Panc1 (cell line): ENCODE measurements at places on chromosomes 6 and 20. TPM values are rescaled to one million over a fixed set of nuclear protein-coding genes. Genes with fewer than 3 reads are reported as not detected.

- DNase-seq = no peak
These were observed 188.7 kb downstream of the CDC5L start for GRCh38 chr6:44576132-44576631.

DNA sequence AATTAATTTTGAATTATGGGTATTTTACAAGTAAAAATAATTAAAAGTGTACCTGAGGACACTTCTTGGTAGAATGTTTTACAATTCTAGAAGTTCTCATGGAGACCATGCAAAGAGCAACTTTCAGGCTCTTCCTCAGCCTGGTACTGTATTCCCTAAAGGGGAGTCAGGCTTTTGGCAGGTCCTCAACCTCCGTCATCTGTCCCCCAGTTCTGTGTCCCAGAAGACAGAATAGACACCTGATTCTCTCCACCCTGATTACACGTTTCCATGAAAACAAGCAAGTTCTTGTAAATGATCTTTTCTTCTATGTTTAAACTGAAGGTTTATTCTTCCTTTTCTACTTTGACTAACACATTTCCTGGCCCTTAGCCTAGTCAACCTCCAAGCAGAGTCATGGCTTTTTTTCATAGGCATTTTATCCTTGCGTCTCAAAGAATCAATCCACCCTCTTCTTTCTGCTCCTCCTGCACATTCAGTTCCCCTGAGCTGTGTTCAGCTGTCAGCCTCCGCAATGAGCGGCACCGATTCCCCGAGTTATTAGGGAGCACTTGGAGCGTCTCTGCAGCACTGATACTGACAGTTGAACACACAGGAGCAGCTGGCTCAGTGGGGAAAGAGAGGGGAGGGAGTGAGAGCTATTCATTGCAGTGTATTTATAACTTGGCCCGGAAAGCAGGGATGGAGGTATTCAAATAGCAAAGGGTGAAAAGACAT is 1082.4 kb upstream of the MAP3K7 start:
- no peak for DNase-seq

DNA sequence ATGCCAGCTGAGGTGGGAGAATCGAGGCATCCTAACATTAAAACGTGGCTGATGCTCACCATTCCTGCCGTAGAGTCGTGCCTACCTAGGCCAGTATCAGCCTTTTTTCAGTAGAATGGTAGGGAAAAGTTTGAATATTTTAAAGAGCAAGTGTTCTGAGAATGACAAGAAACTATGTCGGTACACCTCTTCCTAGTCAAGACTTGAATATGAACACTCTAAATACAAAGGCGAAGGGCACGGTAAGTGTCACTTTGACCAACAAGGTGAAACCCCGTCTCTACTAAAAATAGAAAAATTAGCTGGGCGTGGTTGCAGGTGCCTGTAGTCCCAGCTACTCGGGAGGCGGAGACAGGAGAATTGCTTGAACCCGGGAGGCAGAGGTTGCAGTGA is 1.0 kb downstream of the GINM1 start:
- no peak for DNase-seq

GRCh38 chr20:1171461-1172093 is 13.2 kb downstream of the TMEM74B start:
- no peak for DNase-seq

GRCh38 chr6:53199156-53199555 is 50.5 kb upstream of the GCM1 start:
- DNase-seq = no peak

GRCh38 chr20:21033817-21034216 is 72.3 kb downstream of the LINC00237 start:
- no peak for DNase-seq

DNA sequence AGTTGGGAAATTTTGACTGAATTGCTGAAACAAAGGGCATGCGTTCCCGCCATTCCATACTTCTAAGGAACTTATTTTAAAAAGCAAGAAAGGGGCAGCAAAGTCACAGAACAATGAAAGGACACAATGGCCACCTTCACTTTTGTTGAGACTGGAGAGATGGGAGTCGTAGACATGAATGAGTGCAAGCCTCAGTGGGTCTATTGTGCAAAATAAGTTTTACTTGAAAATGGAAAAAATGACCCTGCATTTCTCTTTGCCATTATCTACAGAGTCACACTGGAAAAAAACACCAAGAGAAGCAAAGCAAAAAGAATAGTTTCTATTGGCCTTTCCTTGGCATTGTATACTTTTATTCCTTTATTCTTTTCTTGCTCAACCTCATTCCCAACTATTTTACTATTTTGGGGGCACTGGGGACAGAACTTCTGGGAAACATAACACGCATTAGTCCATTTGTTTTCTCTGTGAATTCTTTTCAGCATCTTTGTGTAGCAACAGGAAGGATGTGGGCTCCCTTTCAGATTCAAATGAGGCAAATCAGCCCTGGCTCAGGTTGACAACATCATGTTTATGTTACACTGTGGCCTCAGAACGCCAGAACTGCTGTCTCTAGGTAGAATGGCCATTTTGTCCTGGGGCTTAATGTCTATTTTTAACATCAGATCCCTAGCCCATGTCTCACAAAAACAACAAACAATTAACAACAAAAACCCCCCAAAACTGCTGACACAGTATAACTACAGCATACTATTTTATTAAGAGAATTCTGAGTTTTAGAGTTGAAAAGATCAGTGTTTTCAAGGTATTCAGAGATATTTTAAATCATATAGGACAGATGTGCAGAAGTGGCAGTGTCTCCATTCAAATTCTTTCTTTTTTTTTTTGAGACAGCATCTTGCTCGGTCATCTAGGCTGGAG is 122.2 kb downstream of the FYN start:
- DNase-seq = no peak

Gene CD83
- 5.3 TPM for total RNA-seq

Gene INSM1
- total RNA-seq = 0.05 TPM

Gene PRDM13
- total RNA-seq = not detected

Gene SLCO4A1
- 167 TPM for total RNA-seq

Gene TPD52L1
- 2.9 TPM for total RNA-seq
